Stimulated activated CD4-positive, alpha-beta T cell treated with anti-CD3 and anti-CD28 coated beads, Interleukin-12 subunit alpha, Interleukin-12 subunit beta, amount 100 ng/mL, for 48 hours (primary cell): ENCODE measurements at places on chromosomes 3 and 15.

DNA sequence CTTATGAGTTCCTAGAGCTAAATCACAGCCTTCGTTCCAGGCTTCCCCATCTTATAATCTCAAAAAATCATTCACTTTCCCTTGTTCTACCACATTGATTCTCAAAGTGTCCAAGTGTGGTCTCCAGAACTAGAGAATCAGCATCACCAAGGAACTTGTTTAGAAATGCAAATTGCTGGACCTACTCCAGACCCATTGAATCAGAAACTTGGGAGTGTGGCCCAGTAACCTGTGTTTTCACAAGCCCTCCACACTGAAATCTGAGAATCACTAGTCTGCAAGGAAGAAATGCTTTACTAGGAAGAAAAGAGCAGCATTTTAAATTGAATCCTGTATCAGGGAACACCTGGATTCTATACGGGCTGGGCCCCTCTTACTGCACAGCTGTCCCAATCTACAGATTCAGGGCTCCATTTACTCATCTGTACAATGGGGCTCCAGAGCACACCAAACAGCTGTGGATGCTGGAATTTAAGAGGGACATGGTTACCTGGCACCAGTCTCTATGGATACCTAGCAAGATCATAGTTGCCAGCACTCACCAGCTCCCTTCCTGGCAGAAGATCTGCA, 3.9 kb downstream of the MEGF11 start:
- no peak for DNase-seq

DNA sequence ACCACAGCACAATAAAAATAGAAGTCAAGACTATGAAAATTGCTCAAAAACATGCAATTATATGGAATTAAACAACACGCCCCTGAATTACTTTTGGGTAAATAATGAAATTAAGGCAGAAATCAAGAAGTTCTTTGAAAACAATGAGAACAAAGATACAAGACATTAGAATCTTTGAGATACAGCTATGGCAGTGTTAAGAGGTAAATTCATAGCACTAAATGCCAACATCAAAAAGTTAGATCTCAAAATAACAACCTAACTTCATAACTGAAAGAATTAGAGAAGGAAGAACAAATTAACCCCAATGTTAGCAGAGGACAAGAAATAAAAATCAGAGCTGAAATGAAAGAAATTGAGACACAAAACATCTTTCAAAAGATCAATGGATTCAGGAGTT, 86.6 kb upstream of the UBP1 start:
- DNase-seq, result no peak

- DNase-seq, result no peak
Measured at GRCh38 chr3:186004209-186004608, 66.4 kb upstream of the TRA2B start.

DNA sequence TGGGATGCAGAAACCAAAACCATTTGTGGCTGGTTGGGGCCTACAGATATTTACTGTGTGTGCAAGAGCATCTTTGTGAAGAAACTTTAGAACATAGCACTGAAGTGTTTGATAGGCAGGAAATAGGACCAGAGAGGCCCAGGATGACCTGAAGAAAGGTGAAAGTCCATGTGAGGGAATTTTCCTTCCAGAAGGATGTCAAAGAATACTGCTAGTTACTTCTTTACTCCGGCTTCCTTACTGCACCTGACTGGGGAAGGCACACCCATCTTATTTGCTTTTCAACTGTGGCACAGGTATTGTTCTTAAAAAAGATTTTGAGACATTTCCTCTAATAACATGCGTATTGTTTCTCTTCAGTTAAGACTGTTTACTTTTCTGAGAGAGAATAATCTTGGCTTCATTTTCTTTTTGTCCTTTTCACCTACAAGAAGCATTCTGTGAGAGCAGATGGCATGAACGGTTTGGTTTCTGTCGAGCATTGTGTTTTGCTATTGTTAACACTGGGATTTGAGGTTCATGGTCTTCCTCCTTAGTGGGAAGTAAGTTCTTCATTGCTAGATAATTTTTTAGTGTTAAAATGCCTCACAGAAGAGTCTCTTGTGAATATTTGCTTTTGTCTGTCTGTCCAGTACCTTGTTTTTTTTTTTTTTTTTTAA, 71.5 kb downstream of the SLCO3A1 start:
- no peak for DNase-seq

DNA sequence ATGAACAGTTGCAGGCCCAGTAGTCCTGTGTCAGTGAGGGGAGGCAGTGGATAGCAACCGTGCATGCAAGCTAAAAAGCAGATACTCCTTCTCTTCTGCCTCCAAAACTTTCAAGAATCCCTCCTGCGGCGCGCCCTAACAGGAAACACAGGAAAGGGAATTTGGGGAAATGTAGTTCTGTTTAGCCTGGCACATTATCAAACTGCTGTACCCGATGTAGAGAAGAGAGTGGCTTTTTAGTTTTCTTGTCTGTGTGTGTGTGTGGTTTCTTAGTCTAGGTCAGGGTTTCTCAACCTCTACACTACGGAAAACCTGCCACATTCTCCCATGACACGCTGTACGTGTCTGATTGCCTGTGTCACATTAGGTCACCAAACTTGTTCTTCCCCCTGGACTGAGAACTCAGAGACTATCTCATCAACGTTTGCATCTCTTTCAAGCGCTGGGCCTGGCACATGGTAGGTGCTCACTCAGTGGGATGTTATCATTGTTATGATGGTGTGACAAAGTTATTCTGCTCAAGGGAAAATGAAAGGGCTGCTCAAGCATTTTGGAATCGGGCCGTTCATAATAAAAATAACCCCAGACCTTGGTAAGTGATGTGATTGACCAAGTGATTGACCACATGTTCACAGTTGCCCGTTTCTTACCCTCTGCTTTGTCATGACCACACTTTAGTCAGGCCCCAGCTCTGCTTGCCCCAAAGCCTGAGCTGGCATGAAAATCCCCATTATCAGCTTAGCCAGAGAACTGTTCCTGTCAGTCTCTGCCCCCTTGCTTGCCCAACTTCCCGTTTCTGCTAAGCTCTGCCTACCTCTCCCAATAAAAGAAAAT, 33.2 kb downstream of the TM4SF4 start:
- DNase-seq, result no peak

- peak; percentile 45 for DNase-seq
Measured at GRCh38 chr3:141412087-141412935, 44.0 kb downstream of the ZBTB38 start.

DNA sequence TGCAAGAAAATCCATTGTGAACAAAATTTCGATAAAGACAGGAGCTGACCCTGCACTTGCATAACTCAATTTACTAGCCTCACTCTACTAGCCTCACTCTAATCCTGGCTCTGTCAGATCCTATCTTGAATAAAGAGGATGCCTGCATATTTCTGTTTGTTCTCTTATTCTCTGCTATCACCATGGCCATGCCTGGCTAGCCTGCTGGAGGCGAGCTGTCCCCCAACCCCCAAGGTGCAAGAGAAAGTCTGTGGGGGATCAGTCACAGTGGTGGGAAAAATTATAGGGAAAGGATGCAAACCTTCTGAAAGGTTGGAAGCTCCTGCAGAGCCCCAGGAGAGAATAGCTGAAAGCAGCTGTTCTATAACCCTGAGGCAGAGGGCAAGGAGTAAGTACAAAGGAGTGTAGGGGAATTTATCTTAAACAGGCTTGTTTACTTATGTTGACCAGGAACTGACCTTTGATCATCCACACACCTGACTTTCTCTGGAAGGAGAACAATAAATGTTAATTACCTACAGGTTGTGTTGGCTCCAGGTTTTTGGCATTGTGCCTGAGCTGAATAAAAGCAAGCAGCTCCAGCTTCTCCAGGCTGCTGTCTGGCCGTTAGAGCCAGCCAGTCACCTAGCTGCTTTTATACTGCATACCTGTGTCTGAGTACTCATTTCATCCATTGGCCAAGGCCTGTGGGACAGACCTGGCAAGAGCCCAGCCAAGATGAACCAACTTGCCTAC, 137.7 kb upstream of the RASGRP1 start:
- no peak for DNase-seq

DNA sequence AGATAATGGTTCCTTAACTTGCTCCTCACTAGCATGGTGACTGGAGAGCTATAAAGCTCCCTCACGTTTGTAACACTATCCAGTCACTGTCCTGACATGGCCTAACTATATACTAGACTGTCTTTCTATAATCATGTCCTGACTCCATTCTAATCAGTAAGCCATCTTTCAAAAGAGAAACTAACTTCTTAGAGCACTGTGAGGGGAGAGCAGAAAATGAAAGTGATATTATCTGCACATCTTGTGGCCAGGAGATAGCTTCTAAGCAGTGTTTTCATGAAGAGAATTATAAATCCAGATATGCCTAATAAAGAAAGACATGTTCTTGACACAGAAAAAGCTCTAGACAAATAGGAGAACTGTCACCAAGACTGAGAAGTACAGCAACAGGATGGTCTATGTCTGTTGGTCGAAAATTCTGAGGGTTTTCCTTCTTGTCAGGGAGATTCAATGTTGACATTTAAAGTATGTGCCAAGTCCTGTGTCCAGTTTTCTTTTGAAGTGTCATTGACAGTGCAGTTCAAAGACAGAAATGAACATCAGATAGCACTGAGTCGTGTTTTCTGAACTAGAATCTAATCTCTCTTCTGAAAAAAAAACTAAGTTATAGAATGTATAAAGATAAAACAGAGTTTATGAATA, 230.6 kb upstream of the PEX5L start:
- no peak for DNase-seq

DNA sequence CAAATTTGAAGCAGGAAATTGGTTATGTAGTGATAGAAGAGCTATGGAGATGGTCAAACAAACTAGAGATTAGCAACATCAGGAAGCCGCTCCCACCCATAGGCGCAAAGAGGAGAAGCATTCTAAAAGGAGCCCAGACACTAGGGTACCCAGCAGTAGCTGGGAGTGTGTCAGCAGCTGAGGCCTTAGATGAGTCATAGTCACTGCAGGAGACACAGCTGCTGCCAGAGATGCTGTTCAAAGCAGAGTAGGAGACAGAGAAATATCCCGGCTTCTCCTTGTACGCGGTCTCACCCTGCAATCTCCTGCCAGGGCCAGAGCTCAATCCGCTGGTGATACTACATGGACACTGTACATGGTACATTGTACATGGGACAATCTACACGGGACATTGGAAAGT, 61.9 kb downstream of the VGLL3 start:
- no peak for DNase-seq

- DNase-seq, result no peak
Measured at GRCh38 chr15:61151791-61152190, 77.3 kb downstream of the RORA start.

GRCh38 chr3:140627756-140628155, 50.1 kb upstream of the TRIM42 start:
- DNase-seq, result no peak

GRCh38 chr3:183378008-183378407, 50.4 kb downstream of the MCF2L2 start:
- no peak for DNase-seq

- DNase-seq, result no peak
Measured at GRCh38 chr3:43215663-43216275, 70.6 kb upstream of the SNRK start.

DNA sequence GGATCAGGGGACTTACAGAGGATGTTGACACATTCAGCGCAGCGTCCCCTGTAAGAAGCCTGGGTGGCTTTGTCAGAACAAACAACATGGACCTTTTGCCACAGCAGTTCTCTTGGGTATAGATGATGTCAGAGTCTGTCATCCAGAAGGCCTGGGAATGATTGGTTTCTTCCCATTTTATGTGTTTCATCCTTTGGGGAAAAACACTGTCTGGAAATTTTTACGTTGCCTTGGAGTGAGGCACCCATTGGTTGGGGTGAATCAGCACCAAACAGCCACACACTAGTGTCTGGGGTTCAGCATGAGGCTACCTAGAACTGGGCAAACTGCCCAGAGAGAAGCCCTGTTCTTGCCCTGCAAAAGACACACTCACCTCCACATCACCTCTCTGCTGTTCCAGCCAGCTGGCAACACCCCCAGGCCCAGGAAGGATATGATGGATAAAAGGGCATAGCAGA, 123.0 kb downstream of the FAM43A start:
- no peak for DNase-seq

GRCh38 chr3:128508852-128509251, 15.9 kb upstream of the GATA2 start:
- no peak for DNase-seq

DNA sequence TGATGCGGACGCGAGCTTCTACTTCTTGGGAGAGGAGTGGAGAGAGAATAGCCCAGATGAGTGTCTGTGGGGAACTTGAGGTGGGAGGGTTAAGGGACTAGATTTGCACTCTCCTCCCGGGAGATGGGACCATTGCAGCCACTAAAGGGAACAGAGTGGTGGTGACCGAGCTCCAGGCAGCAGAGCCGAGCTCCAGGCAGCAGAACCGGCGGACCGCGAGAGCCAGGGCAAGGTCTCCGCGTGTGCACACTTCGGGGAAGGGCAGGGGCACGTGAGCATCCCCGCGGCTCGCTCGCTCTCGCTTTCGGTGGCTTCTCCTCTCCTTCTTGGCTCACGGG, 1.1 kb downstream of the IGDCC3 start:
- no peak for DNase-seq

GRCh38 chr3:124063197-124063909, 71.4 kb upstream of the ROPN1 start:
- DNase-seq, result no peak

- no peak for DNase-seq
Measured at GRCh38 chr3:4736284-4736861, 242.9 kb upstream of the BHLHE40 start.

DNA sequence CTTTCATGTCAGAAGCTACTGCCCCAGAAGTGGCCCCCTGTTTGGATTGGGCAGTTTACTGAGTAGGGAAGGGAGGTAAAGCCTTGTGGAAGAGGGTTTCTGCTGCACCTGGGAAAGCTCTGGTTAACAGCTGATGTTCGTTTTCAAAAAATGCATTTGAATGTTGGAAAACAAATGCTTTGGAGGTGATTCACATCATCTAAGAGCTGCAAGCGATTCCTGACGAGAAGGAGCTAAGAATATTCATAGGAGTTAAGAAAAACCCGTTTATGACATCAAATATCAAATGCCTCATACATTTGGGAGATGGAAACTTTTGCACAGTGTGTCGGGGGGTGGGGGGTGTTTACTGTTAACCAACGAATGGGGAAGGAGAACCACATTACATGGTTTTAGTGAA, 183.8 kb upstream of the NR2F2 start:
- no peak for DNase-seq

DNA sequence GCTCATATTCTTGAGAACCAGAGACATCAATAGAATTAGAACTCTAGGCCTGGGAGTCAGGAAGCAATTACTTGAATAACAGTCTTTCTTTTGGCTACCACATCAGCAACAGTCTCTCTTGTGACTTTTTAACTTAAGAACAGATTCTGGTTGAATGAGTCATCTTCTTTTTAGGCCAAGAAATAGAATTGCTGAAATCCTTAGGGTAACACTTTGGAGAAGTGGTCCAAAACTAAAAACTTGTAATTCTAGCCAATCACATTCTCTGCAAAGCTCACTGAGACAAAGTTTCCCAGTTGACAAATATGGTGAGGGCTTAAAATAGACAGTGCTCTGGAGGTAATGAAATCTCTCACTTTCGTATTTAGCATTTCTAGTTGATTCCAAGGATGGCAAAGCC, 238.0 kb downstream of the SHOX2 start:
- no peak for DNase-seq

GRCh38 chr3:151859905-151860304, 13.5 kb upstream of the SUCNR1 start:
- no peak for DNase-seq

GRCh38 chr15:63473007-63473748, 31.2 kb upstream of the USP3 start:
- no peak for DNase-seq

- DNase-seq, result no peak
Measured at GRCh38 chr15:29089731-29090616, 179.6 kb downstream of the NSMCE3 start.

- DNase-seq, result no peak
Measured at GRCh38 chr3:5948084-5948483, 760.6 kb downstream of the EDEM1 start.

GRCh38 chr3:129320825-129321487, 42.3 kb downstream of the HMCES start:
- DNase-seq, result no peak

- no peak for DNase-seq
Measured at GRCh38 chr3:136152963-136153362, 43.2 kb downstream of the MSL2 start.
